ENCODE measurements at places on chromosomes 6 and 20.

- DNase-seq, result no peak
Measured at GRCh38 chr20:36744764-36745191, 1.1 kb downstream of the NDRG3 start.

DNA sequence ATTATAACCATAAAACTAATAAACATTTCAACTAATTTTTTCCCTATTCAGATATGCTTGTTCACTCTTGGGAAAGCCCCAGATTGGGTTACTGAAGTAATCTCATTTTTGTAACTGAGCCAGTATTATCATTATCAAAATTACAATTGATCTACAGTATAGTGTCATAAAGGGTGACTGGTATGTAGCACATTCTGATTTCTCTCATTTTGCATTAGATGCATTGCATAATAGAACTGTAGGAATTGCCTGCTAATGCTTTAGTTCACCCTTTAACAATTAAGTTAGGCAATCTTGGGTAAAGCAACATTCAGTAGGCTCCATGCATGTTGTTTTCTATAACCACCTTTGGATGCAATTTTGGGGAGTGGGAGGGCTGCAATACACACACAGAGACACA, 150.8 kb upstream of the FLRT3 start:
- no peak for DNase-seq

- no peak for DNase-seq
Measured at GRCh38 chr20:36454698-36455427, 86.5 kb upstream of the MYL9 start.

DNA sequence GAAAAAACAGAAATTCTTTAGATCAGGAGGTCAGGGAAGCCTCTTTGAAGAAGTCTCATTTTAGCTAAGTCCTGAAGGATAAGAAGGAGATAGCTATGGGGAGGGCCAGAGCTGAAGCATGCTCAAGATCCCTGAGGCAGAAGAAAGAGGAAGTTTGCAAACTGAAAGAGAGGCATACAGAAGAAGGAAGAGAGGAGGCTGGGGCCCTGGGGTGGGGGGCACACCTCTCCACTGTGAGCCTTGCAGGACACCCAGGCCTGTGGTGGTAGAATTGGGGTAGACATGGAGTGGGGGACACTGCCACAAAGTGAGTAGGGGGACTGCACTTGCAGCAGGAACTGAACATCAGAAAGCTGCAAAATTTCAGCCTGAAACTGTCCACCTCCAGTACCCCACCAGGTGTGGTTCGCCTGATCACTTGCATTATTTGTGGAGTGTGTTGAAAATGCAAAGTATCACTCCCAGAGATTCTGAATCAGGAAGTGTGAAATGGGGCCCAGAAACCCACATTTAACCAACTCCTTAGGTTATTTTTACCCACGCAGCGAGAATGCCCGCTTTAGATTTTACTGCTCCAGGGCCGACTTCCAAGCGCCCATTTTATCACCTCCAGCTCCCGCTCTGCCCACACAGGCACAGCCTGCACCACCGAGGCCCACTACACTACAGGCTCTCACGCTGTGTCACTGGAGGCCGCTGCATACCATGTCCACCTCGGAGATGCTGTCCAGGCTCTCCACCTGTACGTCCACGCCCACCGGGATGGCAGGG, 44.0 kb downstream of the GABRR2 start:
- DNase-seq, result no peak

DNA sequence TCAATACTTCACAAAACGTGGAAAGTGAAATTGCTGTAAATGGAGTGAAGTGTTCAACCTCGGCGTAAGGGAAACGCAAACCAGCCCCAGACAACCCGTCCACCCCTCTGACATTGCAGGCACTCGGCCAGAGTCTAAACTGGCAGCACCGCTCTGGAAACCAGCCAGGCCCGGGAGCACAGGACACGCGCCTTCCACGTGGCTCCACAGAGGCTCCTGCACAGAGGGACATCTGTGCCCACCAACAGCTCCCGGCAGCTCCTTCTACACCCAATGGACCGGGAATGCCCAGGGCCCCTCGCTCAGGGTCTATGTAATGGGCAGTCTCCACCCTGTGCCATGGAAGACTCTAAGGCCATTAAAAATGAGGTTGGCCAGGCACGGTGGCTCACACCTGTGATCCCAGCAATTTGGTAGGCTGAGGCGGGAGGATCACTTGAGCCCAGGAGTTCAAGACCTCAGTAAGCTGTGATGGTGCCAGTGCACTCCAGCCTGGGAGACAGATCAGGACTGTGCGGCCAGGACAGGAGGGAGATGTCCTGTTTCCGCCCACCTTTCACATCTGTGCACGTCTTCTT, 3.4 kb upstream of the HELZ2 start:
- no peak for DNase-seq

- no peak for DNase-seq
Measured at GRCh38 chr20:46568570-46569129, 18.2 kb upstream of the OCSTAMP start.

- DNase-seq, result no peak
Measured at GRCh38 chr20:22962567-22963439, 72.3 kb upstream of the SSTR4 start.

- DNase-seq, result no peak
Measured at GRCh38 chr6:162999575-163000285, 272.0 kb downstream of the PACRG start.

DNA sequence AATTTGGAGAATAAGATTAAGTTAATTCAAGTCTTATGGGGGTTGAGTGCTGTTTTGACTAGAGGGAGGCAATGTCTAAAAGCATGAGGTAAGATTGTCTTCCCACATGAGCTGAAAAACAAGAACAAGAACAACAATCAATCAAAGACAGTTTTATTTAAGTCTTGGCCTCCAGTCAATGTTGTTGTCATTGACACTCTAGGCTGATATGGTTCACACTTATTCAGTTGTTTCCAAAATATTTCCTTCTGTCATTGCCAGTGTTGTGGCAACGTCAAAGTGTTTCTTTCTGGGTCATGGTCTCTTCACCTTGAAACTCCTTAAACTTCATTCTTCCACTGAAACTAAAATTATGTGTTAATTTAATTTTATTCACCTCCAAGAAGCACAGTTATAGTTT, 72.4 kb downstream of the GRIK2 start:
- no peak for DNase-seq

- DNase-seq, result no peak
Measured at GRCh38 chr6:160085713-160086505, 35.7 kb upstream of the SLC22A1 start.

- DNase-seq, result no peak
Measured at GRCh38 chr6:156181506-156181905, 595.7 kb upstream of the ARID1B start.

GRCh38 chr6:116144605-116145004, 18.7 kb upstream of the COL10A1 start:
- DNase-seq, result no peak

DNA sequence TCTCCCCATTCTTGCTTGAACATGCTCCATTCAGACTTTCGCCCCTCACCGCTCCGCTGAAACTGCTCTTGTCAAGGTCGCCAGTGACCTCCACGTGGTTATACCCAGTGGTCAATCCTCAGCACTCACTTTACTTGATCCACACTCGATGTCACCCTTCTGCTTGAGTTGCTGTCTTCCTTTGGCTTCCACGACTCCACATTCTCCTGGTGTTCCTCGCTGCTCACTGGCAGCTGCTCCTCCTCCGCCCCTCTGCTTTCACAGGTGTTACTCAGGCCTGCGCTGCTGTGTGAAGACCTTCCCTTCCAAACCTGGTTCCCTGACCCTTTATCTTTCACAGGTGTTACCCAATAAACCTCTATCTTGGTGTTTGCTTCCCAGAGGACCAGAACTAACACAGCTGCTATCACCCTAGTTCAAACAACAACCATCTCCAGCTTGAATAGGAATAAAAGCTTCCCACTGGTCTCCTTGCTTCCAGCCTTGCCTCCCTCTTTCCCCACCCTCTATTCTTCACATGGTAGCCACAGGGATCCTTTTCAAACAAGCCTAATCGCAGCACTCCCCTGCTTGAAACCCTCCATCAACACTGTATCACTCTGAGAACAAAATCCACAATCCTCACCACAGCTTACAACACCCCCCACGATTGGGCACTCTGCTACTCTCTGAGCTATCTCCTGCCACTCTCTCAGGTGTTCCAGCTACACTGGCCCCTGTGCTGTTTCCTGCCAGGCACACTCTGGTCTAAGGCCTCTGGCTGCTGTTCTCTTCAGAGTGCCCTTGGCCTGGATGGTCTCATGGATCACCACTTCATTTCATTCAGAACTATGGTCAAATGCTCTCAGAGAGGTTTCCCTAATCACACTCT, 10.7 kb downstream of the PPIL1 start:
- DNase-seq, result no peak

DNA sequence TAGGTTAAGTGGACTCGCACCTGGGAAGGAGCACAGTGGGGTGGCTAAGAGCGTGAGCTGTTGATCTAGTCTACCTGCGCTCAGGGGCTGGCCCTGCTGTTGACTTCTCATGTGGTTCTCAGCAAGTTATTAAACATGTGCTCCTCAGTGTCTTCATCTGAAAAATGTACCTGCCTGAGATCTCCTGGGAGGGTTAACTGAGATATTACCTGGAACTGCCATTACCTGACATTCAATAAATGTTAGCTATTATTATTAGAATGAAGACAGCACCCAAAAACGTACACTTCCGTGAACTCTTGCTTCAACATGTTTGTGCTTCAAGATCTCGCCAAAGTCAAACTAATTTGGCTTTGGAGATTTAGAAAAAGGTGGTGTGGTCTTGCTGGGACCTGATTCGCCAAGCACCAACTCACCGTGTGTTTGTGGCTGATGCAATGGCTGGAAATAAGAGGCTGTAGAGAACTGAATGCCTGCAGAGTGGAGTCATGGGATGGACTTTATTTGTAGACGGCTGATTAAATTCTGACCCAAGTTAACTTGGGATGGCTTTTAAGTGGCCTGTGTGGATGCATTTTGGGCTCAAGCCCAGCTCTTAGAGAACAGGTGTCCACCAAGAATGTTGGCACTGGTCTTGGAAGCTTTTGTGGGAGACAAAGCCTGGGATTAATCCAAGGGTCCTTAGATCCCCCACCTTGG, 692.9 kb downstream of the QKI start:
- DNase-seq, result no peak

- no peak for DNase-seq
Measured at GRCh38 chr6:155994086-155994485, 538.4 kb upstream of the NOX3 start.

- DNase-seq, result no peak
Measured at GRCh38 chr6:26187981-26188635, 100.9 kb downstream of the HFE start.

DNA sequence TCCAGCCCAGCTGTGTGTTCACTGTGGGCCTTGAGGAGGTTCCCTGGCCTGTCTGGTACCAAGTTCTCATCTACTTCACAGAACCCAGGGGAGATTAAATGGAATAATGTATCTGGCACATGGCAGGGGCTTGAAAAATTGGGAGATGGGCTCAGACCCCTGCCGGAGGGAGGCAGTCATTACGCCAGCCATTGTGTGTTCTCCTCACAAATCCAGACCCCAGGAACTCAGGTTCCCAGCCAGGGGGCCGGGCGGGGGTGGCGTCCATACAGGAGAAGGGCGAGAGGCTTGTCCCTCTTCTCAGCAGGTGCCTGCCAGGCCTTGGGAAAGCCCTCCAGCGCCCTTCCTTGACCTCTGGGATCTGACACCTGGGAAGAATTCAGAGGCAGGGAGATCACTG, 8.1 kb downstream of the NOL4L start:
- no peak for DNase-seq
